A549 treated with CORT108297 at 1 μM for 4 hours (cell line): ENCODE measurements at places on chromosomes 7 and 10. TPM values are rescaled to one million over a fixed set of nuclear protein-coding genes. Genes with fewer than 3 reads are reported as not detected.

The TMEM213 gene
- not detected in 5 replicates for total RNA-seq

The SLIT1 gene
- 0.02 to 0.13 TPM (median 0.05 TPM) in 5 replicates for total RNA-seq

The CLDN3 gene
- 1.2 to 3.8 TPM (median 3.4 TPM) in 5 replicates for total RNA-seq

The SND1 gene
- total RNA-seq = 104 to 109 TPM (median 107 TPM) in 5 replicates

The P4HA1 gene
- total RNA-seq = 19.0 to 33.1 TPM (median 22.2 TPM) in 5 replicates

The TMEM236 gene
- total RNA-seq = 0.05 to 0.13 TPM (median 0.08 TPM) in 5 replicates

The KCNH2 gene
- total RNA-seq = 0.38 to 0.64 TPM (median 0.42 TPM) in 5 replicates

The C10orf53 gene
- not detected in 5 replicates for total RNA-seq

The MUC12 gene
- total RNA-seq = 15.1 to 20.6 TPM (median 20.0 TPM) in 5 replicates

The TBL2 gene
- 50.9 to 57.8 TPM (median 53.4 TPM) in 5 replicates for total RNA-seq

The SLC13A1 gene
- not detected in 5 replicates for total RNA-seq

The OPALIN gene
- total RNA-seq = not detected in 5 replicates
